Fibroblast of skin of back (primary cell): ENCODE measurements at places on chromosomes 5 and 9.

DNA sequence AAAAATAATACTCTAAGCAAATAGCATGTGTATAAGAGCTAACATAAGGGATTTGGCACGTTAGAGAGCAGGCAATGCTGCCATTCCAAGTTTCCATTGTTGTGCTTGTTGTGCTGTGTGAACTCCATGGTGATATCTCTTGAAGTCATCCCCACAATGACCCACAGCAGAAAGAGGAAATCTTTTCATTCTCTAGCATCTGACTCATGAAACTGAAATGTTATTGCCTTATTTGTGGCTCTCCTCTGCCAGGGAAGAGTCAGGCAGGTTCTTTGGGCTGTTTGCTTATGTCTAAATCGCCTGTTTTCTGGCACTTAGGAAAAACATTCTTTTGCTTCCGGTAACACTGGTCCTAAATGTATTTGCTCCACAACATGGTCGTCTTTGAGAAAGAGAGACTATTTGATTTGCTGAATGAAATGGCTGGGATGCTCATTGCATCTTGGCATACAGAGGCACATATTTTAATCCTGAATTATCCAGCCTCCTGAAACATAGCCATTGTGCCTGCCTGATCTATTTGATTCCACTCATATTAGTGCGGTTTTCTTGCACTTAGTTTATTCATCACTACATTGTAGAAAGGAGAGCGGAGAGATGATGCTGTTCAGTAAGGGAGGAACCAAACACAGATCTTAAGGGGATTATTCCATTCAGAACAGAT is 188.8 kb downstream of the CSNK1G3 start:
- peak; percentile 99 for DNase-seq

GRCh38 chr9:83956086-83956435 is 24.0 kb downstream of the HNRNPK start:
- DNase-seq = no peak

DNA sequence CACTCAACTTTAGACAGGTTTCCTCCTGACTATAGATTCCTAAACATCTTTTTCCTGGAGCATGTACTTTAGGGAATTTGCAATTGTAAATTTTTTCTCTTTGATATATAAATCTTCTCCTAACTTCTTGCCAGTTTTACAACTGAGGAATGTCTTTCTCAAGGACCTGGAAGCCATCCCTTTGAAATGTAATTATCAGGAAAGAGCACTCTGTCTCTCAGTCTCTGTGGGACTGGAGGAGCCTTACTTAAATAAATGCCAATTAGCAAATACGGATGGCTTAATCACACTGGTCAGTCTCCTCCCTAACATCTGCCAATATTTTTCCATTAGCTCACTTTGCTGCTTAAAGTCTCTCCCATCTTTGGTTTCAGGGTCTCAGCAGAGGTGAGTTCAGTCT is 344.3 kb upstream of the ARRDC3 start:
- no peak for DNase-seq

DNA sequence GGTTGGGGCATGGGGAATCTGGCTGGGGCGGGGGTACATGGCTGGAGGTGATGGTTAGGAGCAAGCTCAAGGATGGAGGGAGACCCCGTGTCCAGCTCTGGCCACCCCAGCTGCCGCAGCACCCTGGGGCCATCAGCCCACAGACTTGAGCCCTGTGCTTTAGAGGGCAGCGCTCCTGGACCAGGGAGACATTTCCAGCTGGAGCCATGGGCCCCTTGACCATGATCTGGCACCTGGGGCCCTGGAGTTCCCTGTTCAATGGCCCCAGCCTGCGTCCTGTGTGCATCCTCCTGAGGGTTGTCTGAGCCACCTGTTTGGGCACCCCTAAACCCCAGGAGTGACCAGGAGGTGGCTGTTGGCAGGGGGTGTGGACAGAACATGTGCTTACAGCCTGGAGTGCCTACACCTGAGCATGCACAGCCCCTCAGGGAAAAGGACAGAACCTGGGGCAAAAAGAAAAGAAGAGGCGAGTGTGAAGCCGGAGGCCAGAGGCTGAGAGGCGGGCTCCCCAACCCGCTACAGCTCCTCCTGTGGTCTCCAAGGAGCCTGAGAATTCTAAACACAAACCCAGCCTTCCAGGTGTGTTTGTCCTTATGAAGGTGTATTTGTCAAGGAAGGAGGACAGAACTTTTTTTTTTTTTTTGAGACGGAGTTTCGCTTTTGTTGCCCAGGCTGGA is 126.7 kb downstream of the C9orf50 start:
- no peak for DNase-seq

GRCh38 chr5:64595031-64595855 is 89.4 kb downstream of the RGS7BP start:
- DNase-seq = no peak

DNA sequence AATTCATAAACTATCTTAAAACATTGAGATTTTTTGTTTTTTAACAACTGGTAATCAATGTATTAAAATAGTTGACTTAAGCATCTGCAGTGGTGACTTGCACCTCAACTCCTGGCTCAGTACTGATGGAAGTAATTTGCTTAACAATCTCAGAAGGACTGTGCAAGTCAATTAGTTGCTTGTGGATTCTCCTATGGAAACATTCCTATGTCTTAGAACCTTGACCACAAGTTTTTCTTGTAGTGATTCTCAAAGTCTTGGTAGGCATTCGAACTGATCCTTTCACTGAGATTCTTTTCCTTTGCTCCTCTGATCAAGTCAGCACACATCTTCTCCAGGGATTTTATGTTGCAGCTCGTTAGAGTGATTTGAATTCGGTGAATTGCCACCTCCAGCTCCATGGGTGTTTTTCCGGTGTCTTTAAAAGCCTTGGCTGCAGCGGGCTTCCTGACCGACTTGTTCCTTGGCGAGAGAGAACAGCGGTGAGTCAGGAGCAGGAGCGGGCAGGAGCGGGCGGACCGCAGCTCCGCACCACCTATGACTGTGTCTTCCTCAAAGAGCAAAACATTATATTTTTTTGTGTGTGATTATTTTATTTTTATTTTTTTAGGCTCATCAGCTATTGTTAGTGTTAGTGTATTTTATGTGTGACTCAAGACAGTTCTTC is 21.1 kb downstream of the HMGXB3 start:
- peak; percentile 54 for DNase-seq
